ENCODE measurements at places on chromosomes 6 and 20. TPM values are rescaled to one million over a fixed set of nuclear protein-coding genes. Genes with fewer than 3 reads are reported as not detected.
A peak's percentile ranks its signal among the peaks of the same experiment; 100 is the strongest.

The AURKA gene
- total RNA-seq = 8.7 TPM

DNA sequence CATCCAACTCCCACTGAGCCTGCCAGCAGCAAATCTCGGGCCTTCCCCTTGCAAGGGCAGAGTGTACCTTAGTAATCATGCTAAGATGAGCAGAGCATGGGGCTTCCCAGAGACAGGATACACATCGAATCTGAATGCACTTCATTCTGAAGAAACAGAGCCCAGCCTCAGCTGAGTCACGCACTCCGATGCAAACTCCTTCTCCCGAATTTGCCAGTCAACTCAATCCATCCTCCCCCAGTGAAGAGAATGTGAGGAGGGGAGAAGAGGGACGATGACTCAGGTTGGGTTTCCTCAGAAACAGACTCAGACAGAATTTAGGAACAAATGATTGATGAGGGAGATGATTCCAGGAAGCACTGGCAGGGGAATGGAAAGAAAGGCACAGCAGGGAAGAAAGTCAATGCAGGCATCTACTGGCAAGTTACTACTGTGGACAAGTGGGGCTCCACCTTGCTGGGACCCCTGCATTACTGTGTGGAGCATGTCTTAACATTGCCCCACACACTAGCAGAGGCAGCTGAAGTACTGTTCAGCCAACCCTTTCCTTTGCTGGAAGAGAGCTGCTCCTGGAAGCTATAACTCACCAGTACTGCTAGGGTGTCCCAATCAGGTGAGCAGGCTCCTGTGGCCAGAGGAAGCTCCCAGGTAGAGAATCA is 251.6 kb downstream of the ADGB start:
- peaks cover 32% of the 10 kb centered on the region for H3K4me1 ChIP-seq
- H3K36me3 ChIP-seq = no peaks in the 10 kb centered on the region
- no peak overlapping the region for H3K4me3 ChIP-seq

DNA sequence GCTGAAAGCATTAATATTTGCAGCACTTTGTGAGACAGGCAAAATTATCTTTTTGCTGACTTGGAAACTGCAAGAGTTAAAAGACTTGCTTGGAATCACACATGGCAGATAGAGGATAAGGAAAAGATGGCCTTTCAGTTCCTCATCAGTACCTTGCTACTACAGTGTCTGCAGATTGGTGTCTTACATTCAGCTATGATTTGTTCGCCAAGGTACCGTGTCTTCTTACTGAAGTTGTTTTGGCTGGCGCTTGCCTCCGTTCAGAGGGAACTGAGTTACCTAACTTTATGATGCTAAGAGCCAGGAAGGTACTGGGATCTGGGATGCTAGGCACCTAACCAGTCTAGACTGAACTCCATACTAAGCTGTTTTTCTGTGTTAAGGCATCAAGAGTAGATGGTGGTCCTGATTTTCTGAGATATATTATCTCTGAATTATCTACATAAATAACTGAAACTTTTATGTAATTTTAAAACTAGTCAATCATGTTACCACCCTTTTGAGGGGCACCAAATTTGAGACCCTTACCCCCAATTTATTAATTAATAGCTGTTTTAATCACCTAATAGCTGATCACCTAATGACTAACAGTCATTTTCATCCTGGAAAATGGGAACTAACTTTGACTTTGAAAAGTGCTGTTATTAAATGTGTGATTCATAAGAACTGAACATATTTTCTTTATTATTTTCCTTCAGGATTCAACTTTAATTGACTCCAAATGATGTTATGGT is 2.5 kb downstream of the WTAP start:
- peak overlapping the region; percentile 86 for H3K27ac ChIP-seq
- H3K27me3 ChIP-seq = no peaks in the 10 kb centered on the region
- peaks cover 39% of the 10 kb centered on the region for H3K4me1 ChIP-seq

DNA sequence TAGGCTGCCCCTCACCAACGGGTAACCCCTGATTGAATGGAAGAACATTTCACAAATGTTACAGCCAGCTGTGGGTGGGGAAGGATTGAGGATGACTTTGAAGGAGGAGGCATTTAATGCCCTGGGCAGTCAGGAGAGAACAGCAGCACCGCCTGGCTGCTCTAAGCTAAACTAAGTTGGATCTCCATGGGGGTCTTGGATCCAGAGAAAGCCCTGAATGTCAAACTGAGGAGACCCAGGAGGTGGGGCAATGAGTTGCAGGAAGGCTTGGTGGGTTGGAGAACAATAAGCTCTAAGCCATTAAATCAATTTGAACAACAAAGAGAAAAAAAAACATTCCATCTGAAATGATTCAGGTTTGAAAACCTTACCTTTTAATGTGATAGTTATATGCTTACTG is 35.4 kb downstream of the TMX4 start:
- H3K36me3 ChIP-seq = peaks cover 11% of the 10 kb centered on the region
- no peak overlapping the region for H3K4me3 ChIP-seq
- no peaks in the 10 kb centered on the region for H3K27me3 ChIP-seq

DNA sequence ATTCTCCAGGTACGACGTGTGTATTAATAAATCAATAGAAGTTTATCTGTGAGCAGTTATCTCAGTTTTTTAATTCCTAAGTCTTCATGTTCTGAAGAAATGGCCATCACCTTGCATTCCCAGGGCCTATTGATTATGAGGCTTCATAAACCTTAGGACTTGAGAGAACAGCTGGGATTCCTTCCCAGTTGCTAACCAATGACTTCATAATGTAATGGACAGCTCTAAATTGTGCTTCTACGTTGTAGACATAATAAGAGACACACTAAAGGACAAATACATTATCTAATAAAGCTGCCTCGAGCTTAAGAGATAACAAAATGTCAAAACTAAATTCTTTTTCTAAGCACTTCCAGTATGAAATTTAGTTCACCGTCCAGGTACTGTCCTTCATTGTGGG is 30.6 kb downstream of the TSHZ2 start:
- H3K27me3 ChIP-seq = peaks cover 5% of the 10 kb centered on the region
- H3K27ac ChIP-seq = no peak overlapping the region
- H3K36me3 ChIP-seq = no peaks in the 10 kb centered on the region
- no peak for DNase-seq
- no peak overlapping the region for H3K4me3 ChIP-seq
